ENCODE measurements at places on chromosomes 13 and 19.

- no peak for DNase-seq
Measured at GRCh38 chr19:35710784-35711723, 6.7 kb downstream of the ZBTB32 start.

DNA sequence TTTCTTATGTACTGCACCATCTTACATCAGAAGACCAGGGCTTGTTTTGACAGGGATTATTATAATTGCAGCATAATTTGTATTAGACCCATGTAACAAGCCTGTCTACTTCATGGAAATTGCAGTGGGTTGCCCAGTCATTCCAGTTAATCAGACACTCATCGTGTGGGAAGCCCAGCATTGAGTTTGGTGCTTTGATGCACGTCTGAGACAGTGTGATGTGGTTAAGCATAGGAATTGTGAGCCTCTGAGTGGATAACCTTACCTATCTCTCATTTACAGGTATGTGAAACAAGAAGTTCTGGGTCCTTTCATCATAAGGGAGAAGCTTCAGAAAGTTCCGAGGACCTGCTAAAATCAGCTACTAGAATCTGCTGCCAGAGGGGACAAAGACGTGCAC is 12.8 kb downstream of the RGCC start:
- no peak for DNase-seq

- no peak for DNase-seq
Measured at GRCh38 chr13:80599765-80600164, 258.8 kb upstream of the SPRY2 start.

DNA sequence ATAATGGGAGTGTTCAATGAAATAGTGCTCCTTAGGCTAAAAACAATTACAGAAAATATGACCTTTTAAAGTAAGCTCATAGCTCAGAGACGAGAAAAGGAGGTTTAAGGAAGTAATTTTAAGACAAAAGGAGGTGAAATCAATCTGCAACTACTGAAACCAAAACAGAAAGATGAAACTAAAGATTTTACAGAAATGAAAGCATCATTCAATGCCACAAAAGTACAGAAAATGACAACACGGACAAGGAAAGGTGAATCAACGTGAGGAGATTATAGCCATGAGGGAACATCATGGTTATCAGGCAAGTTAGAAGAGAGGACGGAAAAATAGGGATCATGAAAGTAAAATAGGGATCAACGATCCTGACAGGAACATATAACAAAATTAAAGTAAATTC is 745.2 kb downstream of the PCDH17 start:
- no peak for DNase-seq

- DNase-seq = peak; percentile 71
Measured at GRCh38 chr13:37313372-37313771, 207.9 kb upstream of the CSNK1A1L start.

DNA sequence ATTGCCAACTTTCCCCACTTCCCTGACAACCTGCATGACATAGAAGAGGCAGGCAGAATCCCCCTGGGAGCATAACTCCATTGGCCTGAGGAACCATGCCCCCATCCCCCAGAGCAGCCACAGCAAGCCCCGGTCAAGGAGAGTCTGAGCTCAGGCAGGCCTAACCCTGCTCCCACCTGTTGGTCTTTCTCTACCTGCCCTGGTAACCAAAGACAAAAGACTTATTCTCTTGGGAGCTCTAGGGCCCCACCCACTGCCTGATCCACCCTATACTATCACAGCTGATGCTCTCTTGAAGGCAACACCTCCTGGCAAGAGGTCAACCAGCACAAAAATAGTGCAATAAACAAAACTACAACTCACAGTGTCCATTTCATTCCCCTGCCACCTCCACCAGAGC is 59.3 kb downstream of the TNFSF13B start:
- no peak for DNase-seq

GRCh38 chr19:15671237-15671821 is 1.6 kb upstream of the CYP4F12 start:
- no peak for DNase-seq

- DNase-seq = no peak
Measured at GRCh38 chr13:30113983-30114570, 193.3 kb downstream of the KATNAL1 start.

GRCh38 chr13:23025864-23026608 is 154.7 kb upstream of the SGCG start:
- peak; percentile 5 for DNase-seq

DNA sequence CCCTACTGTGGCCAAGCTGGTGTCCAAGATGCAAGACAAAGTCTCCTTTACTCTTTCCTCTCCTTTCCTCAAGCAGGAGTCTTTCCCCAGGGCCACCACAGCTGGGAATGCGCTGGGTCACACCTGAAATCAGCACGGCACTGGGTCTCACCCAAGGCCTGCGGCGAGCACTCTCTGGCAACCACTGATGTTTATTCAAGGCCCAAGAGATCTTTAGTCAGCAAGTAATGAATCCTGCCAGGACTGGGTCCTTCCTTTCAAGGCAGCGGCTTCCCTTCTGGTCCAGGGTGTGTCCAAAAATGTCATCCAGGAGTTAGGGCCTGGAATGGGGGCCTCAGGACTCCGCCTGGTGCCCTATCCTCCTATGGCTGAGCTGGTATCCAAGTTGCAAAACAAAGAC is 24.1 kb downstream of the BLOC1S3 start:
- no peak for DNase-seq

- no peak for DNase-seq
Measured at GRCh38 chr13:73450583-73450982, 391.8 kb downstream of the KLF5 start.

DNA sequence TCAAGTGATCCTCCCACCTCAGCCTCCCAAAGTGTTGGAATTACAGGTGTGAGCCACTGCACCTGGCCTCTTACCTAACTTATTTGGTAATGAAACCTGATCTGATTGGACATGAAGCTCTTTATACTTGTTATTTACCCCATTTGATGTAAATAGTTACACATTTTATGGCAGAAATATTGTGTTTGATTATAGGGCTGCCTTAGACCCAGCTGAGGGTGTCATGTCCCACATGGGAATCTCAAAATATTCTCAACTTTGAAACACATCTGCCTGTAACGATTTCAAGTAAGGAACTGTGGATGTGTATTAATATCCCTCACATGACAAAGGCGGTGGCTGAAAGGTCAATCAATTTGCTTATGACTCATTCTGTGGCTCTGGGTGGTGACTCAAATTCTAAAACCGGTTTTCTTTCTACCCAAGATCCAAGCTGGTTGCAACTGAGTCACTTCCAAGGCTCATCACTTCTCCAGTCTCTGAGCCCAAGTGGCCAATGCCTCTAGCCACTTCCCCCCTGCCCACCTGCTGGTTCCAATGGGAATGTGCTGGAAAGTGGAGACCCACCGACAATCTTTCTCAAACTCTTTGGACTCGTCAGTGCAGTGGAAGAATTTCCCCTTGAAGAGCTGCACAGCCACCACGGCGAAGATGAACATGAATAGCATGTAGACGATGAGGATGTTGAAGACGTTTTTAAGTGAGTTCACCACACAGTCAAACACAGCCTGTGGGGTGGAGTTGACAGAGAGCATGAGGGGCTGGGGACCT is 110.9 kb downstream of the IER2 start:
- peak; percentile 98 for DNase-seq

GRCh38 chr13:83895994-83896580 is 13.8 kb upstream of the SLITRK1 start:
- DNase-seq = peak; percentile 20

DNA sequence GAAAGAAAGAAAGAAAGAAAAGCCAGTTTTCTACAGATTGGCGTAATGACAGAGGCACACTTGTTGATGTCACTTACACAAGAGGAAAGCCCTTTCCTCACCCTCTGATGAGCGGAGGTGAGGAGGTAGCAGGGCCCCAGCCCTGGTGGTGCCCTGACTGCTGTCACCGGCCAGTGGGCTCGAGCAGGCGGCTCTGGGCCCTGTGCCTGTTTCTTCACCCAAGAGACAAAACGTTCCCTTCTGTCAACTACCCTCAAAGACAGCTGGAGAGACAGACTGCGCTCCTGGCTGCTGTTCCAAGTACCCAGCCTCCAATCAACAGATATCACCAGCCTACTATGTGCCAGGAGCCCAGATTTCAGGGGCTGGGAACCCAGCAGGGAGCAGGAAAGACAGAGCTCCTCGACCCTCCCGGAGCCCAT is 10.1 kb downstream of the EPS15L1 start:
- no peak for DNase-seq

- DNase-seq = peak; percentile 12
Measured at GRCh38 chr13:39051157-39051556, 12.9 kb downstream of the NHLRC3 start.

DNA sequence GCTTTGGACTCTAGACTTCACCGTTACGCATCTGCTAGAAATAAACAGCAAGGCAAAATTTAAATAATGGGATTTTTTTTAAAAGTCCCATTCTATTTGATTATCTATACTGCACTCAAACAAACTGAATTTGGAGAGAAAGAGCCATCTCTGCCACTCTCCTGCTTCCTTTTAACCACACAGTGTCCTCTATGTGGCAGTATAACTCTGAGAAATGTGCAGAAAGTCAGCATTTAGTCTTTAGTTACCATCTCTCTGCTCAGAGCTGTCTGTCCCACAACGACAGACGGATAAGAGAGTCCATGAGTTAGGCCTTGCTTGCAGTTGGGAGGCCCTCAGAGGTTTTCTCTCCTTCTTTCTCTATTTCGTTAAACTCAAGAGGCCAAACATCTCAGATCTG is 21.2 kb downstream of the CCNA1 start:
- DNase-seq = no peak

- DNase-seq = no peak
Measured at GRCh38 chr13:33287142-33287882, 1.8 kb upstream of the STARD13 start.

GRCh38 chr19:40570313-40571004 is 6.2 kb upstream of the SHKBP1 start:
- peak; percentile 99 for DNase-seq

DNA sequence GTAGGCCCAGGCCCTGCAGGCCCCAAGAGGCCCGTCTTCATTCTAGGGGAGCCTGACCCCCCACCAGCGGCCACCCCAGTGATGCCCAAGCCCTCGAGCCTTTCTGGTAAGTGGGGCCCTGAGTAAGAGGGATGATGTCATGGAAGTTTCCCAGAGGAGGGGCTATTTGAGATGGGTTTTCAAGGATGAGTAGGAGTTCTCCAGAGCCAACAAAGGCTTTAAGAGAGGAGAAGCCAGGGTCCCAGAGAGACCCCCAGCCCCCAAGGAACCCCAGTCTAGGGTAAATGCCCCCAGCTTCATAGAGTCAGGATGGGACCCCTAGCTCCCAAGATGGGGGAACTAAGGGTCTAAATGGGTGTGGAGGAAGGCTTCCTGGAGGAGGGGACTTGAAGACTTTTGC is 9.1 kb upstream of the PIK3R2 start:
- no peak for DNase-seq

DNA sequence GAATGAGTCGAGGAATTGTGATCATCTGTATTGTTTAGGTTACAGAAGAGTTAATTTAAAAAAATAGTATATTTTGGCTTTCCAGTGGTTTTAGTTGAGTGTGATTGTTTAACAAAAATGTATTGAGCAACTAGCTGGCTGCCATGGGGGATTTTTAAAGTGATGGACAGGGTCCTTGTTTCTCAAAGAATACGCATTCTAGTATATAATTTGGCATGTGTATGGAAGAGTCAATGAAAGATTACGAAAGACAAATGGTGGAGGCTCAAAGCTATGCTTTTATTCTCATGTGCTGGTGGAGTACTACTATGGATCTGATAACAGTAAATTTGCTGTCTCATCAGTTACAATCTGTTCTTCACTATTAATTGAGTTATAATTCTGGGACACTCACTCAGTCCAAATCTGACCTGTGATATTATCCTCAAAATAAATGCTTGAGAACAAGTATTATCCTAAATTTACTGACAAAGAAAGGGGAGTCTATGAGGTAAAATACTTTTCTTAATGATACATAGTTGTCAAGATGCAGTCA is 240.0 kb downstream of the GPC6 start:
- no peak for DNase-seq

DNA sequence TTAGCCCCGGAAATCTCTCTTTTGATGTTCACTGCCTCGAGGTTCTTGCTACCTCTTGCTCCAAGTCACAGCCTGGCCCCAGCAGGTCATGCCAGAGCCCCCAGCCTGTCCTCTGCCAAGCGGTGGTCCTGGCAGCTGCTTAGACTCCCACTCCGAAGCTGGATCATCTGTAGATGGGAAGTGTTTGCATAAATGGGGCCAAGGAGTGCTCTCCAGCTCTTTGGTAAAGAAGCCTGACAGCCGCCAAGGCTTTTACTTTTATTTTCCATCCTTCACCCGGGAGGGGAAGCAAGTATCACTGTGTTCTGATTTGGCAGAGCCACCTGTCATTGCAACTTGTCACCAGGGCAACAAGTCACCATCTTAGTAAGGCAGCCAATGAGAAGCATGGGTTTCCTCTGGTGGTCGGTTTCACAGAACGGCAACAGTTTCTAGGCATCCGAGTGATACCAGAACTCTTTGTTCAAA is 10.6 kb upstream of the RETN start:
- DNase-seq = no peak

DNA sequence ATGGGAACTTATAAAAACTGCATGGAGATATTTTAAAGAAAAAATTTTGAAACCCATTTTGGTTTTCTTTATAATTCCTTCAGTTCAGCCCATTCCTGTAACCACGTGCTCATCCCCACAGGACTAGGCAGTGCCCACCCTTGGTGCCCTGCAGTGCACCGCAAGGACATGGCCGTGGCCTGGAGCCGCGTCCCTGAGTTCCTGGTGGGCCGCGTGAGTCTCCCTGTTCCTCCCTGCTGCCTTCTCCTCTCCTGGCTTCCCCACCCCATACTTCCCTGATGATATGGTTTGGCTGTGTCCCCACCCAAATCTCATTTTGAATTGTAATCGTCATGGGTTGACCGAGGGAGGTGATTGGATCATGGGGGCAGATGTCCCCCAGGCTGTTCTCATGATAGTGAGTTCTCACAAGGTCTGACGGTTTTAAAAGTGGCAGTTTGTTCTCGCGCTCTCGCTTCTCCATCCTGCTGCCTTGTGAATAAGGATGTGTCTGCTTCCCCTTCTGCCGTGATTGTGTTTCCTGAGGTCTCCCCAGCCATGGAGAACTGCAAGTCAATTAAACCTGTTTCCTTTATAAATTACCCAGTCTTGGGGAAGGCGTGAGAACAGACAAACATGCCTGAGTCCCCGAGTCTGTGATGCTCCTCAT is 31.6 kb upstream of the TFDP1 start:
- DNase-seq = no peak

DNA sequence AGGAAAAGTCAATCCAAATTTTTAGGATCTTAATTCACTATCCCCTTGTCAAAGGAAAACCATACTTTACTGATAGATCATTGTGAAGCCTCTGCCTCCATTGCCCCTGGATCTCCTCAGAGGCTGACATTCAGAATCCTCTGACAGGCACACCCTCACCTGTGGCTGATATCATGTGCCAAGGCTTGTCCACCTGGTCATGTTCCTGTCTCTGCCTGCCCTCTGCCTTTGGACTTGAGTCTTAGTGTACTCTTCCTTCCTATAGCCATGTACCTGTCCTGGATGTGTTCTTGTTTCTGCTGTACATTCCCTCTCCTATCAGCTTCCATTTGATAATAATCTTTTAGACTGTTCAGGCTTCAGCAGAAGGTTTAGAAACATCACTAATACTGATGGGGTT is 179.4 kb downstream of the TNFSF13B start:
- DNase-seq = no peak

DNA sequence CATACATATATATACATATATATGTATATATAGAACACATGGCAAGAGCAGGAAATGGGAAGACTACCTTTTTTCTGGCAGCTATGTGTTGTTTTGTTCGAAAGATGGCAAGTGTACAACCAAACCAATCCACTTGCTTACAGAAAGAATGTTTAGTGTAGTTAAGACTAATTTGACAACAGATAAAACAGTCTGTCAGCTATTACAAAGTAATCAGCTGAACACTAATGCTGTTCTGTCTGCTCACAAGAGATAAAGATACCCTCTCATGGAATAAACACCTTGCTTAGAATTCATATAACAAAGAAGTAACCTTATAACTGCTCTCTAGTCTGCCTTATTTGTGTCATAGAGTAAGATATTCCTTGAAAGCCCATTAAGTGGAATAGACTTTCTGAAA is 858 bp upstream of the KCNRG start:
- DNase-seq = no peak

Measured in RWPE1 (cell line).